ENCODE measurements at places on chromosomes 7 and 10. TPM values are rescaled to one million over a fixed set of nuclear protein-coding genes. Genes with fewer than 3 reads are reported as not detected.

The C10orf90 gene
- total RNA-seq = not detected

The ZNF736 gene
- total RNA-seq = 28.7 TPM

The TFEC gene
- total RNA-seq = 1.0 TPM

The CFAP69 gene
- 0.42 TPM for total RNA-seq

The ZKSCAN1 gene
- 55.5 TPM for total RNA-seq

The HOGA1 gene
- not detected for total RNA-seq

The SNCG gene
- total RNA-seq = not detected

The MSMB gene
- not detected for total RNA-seq

The INHBA gene
- total RNA-seq = not detected

DNA sequence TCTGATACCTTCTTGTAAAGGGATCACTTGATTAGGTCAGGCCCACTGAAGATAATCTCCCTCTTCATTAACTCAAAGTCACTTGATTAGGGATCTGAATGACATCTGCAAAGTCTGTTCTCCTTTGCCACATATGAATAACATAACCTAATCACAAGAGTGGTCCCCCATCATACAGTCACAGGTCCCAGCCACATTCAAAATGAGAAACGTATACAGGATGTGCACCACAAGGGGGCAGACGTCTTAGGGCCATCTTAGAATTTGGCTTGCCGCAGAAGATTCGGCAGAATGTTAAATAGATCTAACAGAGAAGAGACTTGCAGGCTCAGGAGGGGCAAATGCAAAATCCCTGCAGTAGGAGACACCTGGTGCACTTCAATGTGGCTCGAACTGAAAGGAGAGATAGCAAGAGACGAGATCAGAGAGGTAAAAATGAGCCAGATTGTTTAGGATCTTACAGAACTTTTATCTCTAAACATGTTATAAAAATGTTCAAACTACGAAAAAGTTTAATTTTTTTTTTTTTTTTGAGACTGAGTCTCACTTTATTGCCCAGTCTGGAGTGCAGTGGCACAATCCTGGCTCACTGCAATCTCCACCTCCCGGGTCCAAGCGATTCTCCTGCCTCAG, 10.4 kb upstream of the SMC3 start:
- peaks cover 49% of the 10 kb centered on the region for H3K27me3 ChIP-seq
- DNase-seq = peak; percentile 83
- peaks cover 2% of the 10 kb centered on the region for H3K36me3 ChIP-seq

GRCh38 chr7:4042402-4043045, 639.6 kb upstream of the FOXK1 start:
- H3K27me3 ChIP-seq = no peaks in the 10 kb centered on the region
- H3K36me3 ChIP-seq = no peaks in the 10 kb centered on the region
- no peak overlapping the region for H3K4me3 ChIP-seq
- no peak overlapping the region for H3K27ac ChIP-seq
- no peaks in the 10 kb centered on the region for H3K4me1 ChIP-seq

- no peak overlapping the region for H3K4me3 ChIP-seq
- DNase-seq = no peak
- no peaks in the 10 kb centered on the region for H3K27me3 ChIP-seq
- H3K27ac ChIP-seq = no peak overlapping the region
Measured at GRCh38 chr10:105726149-105726548, 1085.1 kb downstream of the SORCS3 start.

- H3K4me3 ChIP-seq = no peak overlapping the region
- H3K4me1 ChIP-seq = no peaks in the 10 kb centered on the region
- no peaks in the 10 kb centered on the region for H3K27me3 ChIP-seq
- H3K27ac ChIP-seq = no peak overlapping the region
- H3K36me3 ChIP-seq = no peaks in the 10 kb centered on the region
Measured at GRCh38 chr7:10571759-10572158, 401.9 kb upstream of the PHF14 start.

- no peaks in the 10 kb centered on the region for H3K27me3 ChIP-seq
- no peak overlapping the region for H3K4me3 ChIP-seq
- no peaks in the 10 kb centered on the region for H3K4me1 ChIP-seq
- no peaks in the 10 kb centered on the region for H3K36me3 ChIP-seq
Measured at GRCh38 chr7:124263232-124263827, 230.5 kb upstream of the TMEM229A start.

DNA sequence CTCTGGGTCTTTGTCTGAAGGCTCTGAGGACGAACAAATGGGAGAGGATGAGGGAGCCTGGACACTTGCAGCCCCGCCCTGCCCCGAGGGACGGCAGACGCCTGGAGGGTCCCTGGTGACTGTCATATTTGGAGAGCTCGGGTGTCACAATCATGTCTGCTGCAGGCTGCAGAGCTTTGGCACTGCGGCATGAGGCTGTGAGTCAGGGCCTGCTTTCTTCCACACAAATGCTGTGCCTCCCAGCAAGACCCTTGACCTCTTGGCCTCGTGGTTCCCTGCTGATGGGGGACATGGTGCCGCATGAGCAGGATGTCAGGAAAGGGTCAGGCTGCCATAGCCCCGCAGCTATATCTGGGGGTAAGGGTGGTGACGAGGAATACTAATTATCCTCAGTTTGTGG, 64.9 kb upstream of the PPIF start:
- peaks cover 31% of the 10 kb centered on the region for H3K36me3 ChIP-seq
- H3K4me3 ChIP-seq = no peak overlapping the region
- no peak overlapping the region for H3K27ac ChIP-seq

GRCh38 chr10:44242826-44243225, 142.1 kb downstream of the CXCL12 start:
- no peak for DNase-seq
- no peak overlapping the region for H3K27ac ChIP-seq
- H3K36me3 ChIP-seq = peaks cover 2% of the 10 kb centered on the region
- H3K4me3 ChIP-seq = no peak overlapping the region
- no peaks in the 10 kb centered on the region for H3K4me1 ChIP-seq
- no peaks in the 10 kb centered on the region for H3K27me3 ChIP-seq

DNA sequence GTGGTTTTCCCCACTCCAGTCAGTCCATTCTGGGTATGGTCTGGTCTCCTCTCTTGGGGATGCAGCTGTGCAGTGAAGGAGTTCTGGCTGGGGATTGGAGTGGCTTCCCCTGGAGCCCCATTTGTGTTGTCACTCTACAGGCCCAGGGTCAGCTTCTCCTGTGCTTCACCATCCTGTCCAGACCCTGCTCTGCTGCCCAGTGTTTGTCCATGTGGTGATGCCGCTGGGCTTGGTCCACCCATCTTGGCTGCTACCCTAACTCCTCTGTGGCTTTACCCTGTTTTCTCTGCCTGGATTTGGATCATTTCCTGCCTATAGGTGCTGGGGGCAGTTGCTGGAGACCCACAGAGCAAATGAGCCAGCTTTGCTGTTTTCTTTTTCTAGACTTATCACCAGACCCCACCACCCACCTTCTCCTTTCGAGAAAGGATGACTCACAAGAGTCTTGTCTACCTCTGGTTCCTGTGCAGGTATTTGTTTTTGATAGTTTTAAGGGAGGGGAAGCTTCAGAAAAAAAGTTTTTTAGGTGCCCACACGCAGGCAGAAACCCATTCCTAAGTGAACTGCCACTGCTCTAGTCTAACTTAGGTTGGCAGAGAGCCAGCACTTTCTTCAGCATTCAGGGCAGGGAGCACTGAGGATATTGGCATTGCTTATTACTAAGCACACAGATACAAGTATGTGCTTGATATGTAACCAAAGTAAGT, 8.5 kb downstream of the ZDHHC16 start:
- peaks cover 12% of the 10 kb centered on the region for H3K4me1 ChIP-seq
- H3K4me3 ChIP-seq = no peak overlapping the region
- no peaks in the 10 kb centered on the region for H3K27me3 ChIP-seq
- no peak for DNase-seq

DNA sequence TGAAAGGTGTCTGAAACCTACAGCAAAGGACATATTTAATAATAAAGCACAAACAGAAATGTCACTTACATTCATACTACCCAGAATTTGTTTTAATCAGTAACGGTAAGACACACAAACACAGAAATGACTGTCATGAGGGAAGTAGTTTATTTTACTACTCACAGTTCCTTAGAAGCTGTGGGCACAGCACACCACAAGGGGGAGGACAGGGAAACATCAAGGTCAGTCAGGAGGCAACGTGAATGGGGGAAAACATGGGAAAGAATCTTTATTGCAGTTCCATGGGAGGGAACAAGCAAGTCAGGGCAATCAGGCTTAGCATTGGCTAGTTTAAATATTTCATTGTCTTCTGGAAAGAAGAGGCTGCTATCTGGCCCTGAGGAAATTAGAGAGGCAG, 123.8 kb upstream of the PDSS1 start:
- H3K4me3 ChIP-seq = no peak overlapping the region
- DNase-seq = no peak
- H3K27me3 ChIP-seq = no peaks in the 10 kb centered on the region
- peaks cover 9% of the 10 kb centered on the region for H3K4me1 ChIP-seq

GRCh38 chr10:36578306-36578705, 547.1 kb upstream of the ANKRD30A start:
- H3K4me1 ChIP-seq = no peaks in the 10 kb centered on the region
- H3K27me3 ChIP-seq = no peaks in the 10 kb centered on the region
- no peak for DNase-seq

DNA sequence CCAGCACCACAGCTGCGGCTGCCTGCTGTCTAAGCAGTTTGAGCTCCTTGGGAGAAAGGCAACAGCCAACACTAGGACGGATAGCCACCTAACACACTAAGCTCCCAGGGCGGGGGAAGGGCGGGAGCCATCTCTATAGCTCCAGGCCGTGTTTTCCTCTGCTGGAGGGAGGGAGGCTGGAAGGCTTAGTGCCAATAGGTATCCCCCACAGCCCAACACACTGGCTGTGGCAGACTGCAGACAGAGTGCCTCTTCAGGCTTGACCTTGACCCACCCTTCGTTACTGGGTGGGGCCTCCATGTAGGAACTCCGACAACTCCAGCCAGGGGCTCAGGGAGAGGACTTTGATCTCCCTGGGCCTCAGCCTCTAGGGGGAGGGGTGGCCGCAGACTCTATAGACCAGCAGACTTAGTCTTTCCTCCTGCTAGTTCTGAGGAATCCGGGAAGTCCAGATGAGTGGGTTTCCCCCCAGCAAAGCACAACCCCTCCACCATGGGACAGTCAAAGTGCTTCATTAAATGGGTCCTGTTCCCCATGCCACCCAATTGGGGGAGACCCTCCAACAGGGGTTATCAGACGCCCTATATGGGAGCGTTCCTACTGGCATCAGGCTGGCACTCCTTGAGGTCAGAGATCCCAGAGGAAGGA, 314.4 kb upstream of the MKI67 start:
- no peaks in the 10 kb centered on the region for H3K36me3 ChIP-seq
- no peak for DNase-seq
- H3K27ac ChIP-seq = no peak overlapping the region
- no peak overlapping the region for H3K4me3 ChIP-seq
- H3K4me1 ChIP-seq = no peaks in the 10 kb centered on the region

- no peaks in the 10 kb centered on the region for H3K27me3 ChIP-seq
- H3K4me3 ChIP-seq = no peak overlapping the region
- H3K36me3 ChIP-seq = peaks cover 59% of the 10 kb centered on the region
- peak; percentile 43 for DNase-seq
Measured at GRCh38 chr7:135186841-135187253, 16.3 kb upstream of the CYREN start.

Data from activated CD8-positive, alpha-beta memory T cell treated with anti-CD3 and anti-CD28 coated beads, Interleukin-2, amount 10 ng/mL, durations not matched to agents 7 days and 5 days (primary cell).